Glomerular endothelial cell (primary cell): ENCODE measurements at places on chromosomes 2 and 18. TPM values are rescaled to one million over a fixed set of nuclear protein-coding genes. Genes with fewer than 3 reads are reported as not detected.

SPP2 gene
- total RNA-seq: not detected in 2 replicates

AGXT gene
- not detected in 2 replicates for total RNA-seq

DNA sequence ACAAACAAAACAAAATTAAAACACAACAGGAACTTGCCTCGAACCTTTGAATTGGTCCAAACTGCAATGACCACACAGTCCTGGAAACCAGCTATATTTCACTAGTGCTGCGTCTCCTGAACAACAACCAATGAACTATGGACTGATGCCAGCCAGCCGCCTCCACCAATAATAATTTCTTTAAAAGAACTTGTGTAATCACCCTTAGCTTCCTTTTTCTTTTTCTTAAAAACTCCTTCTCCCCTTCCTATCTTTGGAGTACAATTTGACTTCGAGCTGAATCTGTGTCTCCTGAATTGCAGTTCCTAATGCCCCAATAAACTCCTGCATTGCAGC lies 1.6 kb upstream of the CXXC1 start:
- no peak for DNase-seq

- peak; percentile 91 for DNase-seq
Measured at GRCh38 chr2:197827618-197828017, 23.2 kb downstream of the PLCL1 start.

GRCh38 chr2:119409506-119409905 lies 22.1 kb upstream of the TMEM37 start:
- DNase-seq: no peak

DNA sequence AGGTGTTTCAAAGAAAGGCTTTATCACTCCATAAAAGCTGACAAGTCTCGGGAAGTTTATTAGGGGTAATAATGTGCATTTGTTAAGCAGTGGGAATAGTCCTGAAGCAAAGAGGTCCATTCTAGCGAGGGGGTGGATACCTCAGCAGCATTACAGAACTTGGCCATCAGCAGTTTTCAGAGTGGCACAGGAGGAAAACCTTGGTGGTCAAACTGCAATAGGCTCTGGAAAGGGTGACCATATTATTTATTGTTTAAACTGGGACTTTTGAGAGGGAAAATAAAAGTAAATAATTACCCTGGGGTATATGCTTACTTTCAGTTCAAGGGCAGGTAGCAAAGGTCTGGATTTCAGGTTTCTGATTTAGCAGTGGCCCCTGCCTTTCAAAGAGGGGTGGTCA lies 115.5 kb upstream of the KLHL14 start:
- no peak for DNase-seq

DNA sequence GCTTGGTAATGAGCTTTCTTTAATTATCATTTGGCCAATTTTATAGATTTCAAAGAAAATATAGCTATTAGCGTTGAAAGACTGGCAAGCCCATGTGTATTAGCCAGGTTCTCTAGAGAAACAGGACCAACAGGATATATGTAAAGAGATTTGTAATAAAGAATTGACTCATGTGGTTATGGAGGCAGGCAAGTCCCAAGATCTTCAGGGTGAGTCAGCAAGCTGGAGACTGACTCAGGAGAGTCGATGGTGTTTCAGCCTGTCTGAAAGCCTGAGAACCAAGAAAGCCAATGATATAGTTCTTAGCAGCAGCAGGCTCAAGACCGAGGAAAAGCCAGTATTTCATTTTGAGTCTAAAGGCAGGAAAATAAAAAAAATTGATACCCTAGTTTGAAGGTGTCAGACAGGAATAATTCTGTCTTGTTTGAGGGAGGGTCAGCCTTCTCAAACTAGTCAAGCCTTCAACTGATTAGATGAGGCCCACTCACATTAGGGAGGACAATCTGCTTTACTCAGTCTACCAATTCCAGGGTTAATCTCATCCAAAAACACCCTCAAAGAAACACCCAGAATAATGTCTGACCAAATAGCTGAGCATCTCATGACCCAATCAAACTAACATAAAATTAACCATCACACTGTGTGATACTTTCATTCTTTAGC lies 78.3 kb upstream of the CRIM1 start:
- no peak for DNase-seq
